ENCODE measurements at places on chromosomes 6 and 20.

DNA sequence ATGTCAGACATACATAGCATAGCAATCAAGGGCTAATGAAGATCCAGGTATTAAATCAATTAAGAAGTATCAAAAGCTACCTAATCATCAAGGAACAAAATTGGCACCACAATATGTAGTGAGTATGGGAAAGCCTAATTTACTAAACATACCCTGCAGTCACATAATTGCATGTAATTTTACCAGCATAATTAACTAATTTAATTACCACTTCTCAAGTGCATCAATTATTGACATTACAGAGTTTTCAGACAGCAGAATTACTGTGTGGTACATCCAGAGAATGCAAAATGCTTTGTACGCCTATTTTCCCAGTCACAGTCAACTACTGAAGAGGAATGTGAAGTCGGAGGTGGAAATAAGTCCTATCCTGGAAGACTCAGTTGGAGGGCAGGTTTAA is 279.0 kb upstream of the ID4 start:
- DNase-seq: no peak

DNA sequence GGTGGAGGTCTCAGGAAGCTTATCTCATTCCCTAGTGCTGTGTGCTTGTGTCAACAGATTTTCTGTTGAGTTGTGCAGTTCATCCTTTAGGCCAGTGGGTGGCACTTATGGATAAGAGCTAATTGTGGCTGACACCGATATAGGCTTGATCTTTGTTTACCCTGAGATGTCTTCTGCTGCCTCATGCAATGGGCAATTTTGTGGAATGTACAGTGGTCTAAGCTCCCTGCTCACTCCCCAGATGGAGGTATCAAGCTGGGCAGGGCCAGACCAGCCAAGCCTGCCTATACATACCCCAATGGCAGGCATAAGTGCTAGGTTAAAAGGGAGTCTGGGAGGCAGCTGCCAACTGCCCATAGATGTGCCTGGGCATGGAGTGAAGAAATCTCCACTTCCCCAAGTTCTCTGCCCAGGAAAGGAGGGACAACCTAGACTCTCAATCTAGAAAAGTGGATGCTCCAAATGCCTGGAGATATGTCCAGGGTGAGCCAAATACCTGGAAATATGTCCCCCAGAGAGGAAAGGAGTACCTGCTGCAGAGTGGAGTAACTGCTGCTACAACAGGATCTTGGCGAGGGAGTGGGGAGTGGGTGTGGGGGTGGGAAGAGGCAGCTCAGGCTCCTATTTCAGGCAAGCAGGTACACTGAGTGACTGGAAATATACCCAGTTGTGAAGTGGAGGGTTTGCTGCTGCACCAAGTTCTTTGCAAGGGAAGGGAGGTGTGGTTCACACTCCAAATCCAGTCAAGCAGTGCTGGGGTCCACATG is 53.2 kb upstream of the ARG1 start:
- DNase-seq: peak; percentile 31

DNA sequence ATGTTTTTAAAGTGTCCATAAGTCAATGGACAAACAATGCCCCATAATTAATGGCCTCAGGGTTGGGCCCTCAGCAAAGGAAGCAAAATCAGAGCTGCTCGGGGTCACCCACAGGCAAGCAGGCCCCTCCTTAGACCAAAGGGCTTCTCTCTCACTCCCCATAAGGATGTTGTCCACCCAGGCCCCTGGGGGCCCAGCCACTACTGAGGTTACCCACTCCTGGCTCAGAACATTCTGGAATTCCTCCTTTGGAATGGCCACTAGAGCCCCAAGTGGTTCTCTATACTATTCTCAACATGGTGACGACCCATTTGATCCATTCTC is 50.9 kb downstream of the BANF2 start:
- DNase-seq: no peak

DNA sequence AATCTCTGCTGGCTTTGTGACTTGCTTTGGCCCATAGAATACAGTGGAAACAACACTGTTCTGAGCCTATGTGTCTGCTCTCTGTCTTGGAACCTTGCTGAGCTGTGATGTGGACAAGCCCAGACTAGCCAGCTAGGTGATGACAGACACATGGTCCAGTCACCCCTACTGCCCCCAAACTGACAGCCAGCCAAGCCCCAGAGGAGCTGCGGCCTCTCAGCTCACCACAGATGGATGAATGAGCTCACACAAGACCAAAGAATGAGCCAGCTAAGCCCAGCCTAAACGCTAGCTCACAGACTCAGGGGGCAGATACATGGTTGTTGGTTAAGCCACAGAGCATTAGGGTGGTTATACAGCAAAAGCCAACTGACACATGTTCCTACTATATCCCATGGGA is 4.1 kb downstream of the AARS2 start:
- DNase-seq: no peak

GRCh38 chr6:13614126-13614925 is 809 bp upstream of the NOL7 start:
- peak; percentile 76 for DNase-seq

- no peak for DNase-seq
Observed at GRCh38 chr6:71410681-71411080, 122.1 kb downstream of the OGFRL1 start.

DNA sequence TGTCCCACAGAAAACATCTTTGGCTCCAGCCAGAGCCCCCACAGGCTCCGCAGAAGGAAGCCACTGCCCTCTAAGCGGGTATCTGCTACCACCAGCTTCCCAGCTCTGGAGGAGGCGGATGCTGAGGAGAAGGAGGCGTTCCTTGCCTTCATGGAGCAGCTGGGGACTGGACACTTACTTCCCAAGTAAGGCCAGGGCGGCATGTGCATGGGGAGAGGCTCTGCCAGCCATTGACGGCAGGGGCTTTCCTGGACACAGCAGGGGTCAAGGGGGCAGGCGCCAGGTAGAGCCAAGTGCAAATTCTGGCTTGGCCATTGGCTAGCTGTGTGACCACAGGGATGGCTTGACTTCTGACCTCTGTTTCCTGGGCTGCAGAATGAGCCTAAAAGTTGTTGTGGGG is 17.8 kb downstream of the RAB44 start:
- no peak for DNase-seq

Data from NCI-H2171 treated with DMSO at 0.1 percent for 48 hours (cell line).